ENCODE measurements at places on chromosomes 5 and 9.
A peak's percentile ranks its signal among the peaks of the same experiment; 100 is the strongest.

DNA sequence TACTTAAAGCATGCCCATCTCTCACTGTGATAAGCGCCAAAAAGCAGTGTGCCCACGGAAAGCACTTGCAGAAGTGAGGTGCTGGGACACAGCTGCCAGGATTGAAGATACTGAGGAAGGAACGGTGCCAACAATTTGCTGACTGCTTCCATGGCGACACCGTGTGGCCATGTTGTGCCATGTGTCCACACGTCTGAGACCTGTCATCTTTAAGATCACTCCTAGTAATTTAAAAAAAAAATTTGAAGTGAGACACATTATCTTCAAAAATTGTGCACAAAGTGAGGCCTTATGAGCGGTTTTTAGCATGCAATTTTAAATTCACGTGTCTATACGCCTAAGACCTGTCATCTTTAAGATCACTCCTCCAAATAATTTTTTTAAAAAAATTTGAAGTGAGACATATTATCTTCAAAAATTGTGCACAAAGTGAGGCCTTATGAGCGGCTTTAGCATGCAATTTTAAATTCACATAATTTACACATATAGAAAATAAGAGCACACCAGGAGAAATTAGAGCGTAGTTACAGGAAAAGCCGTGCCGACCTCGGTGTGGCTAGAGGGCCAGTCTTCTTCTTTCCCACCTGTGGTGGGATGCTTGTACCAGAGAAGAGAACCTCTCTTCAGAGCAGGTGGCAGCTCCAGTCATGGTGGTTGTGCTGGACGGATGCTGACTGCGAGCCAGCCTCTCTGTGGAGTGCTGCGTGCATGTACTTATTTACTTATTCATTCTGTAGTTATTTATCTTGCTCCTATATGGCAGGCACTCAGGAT is 21.4 kb upstream of the FLT4 start:
- DNase-seq = peak; percentile 63

DNA sequence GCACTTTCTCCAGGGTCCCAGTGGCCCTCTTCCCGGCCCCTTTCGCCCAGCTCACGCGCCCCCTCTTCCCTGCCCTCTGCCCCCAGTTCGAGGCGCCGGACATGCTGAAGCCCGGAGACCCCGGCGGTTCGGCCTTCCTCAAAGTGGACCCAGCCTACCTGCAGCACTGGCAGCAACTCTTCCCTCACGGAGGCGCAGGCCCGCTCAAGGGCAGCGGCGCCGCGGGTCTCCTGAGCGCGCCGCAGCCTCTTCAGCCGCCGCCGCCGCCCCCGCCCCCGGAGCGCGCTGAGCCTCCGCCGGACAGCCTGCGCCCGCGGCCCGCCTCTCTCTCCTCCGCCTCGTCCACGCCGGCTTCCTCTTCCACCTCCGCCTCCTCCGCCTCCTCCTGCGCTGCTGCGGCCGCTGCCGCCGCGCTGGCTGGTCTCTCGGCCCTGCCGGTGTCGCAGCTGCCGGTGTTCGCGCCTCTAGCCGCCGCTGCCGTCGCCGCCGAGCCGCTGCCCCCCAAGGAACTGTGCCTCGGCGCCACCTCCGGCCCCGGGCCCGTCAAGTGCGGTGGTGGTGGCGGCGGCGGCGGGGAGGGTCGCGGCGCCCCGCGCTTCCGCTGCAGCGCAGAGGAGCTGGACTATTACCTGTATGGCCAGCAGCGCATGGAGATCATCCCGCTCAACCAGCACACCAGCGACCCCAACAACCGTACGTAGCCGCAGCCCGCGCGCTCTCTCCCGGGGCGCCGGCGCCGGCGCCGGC is 1.0 kb downstream of the PRDM6 start:
- DNase-seq = no peak

DNA sequence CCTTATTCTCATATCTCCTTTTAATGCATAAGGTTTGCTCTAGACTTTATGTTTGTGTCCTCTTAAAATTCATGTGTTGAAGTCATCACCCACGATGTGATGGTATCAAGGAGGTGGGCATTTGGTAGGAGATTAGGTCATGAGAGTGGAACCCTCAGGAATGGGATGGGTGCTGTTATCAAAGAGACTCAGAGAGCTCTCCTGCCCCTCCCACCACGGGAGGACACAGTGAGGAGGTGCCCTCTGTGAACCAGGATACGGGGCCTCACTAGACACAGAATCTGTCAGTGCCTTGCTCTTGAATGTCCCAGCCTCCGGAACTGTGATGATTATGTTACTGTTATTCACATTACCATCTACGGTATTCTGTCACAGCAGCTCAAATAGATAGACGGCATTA is 359.0 kb downstream of the IRX1 start:
- no peak for DNase-seq

- DNase-seq = no peak
These were observed 11.7 kb upstream of the SLC12A7 start for GRCh38 chr5:1123418-1124147.

GRCh38 chr9:94812343-94812742 is 85.8 kb downstream of the AOPEP start:
- DNase-seq = no peak
